Right forelimb (tissue), 1 donor: ENCODE measurements at places on chromosomes 11 and 22.

DNA sequence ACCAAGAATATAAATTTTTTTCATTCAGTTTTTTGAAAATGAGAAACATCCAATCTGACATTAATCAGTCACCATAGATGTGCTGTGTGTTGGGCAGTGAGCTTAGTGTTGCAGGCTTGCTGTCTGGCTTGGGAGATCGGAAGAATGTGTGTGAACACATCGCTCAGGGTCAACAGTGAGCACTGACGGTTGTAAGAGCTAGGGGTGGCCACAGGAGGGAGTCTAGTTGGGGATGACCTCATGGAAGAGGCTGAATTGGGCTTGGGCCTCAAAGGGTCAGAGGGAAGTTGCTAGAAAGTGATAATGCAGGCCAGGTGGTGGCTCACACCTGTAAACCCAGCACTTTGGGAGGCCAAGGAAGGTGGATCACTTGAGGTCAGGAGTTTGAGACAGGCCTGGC is 375.4 kb downstream of the DDX10 start:
- no peak for DNase-seq

- no peak for DNase-seq
Measured at GRCh38 chr11:9524001-9524400, 49.5 kb upstream of the WEE1 start.

- DNase-seq, result no peak
Measured at GRCh38 chr11:121467965-121468364, 15.2 kb upstream of the SORL1-AS1 start.

GRCh38 chr11:81129618-81130017 is 1604.0 kb downstream of the FAM181B start:
- DNase-seq, result no peak

DNA sequence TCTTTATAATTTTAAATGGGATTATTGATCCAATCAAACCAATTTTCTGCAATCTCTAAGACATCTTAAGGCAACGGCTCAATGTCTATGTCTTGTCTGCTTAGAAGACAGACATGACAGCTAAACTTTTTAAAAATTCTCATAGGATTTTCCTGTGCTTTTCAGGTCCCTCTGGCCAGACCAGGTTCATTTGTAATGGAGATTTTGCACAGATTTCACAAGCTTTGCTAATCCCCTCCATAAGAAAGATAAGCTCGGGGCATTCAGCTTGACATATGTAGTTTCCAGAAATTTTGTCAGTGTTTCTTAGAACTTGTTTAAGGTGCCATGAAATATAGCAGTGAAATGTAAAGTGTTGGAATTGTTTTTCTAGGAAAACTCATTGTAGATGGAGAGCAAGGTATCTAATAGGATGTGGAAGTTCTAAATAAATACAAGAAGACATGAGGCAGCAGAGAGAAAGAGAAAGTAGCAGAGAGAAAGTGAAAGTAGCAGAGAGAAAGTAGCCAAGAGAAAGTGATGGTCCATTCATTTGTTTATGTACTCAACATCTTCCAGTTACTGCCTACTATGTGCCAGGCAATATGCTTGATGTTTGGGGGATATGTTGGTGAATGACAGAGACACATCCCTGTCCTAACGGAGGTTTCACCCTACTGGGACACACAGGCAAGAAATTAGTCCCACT is 219.1 kb upstream of the ARHGAP42 start:
- DNase-seq, result no peak

DNA sequence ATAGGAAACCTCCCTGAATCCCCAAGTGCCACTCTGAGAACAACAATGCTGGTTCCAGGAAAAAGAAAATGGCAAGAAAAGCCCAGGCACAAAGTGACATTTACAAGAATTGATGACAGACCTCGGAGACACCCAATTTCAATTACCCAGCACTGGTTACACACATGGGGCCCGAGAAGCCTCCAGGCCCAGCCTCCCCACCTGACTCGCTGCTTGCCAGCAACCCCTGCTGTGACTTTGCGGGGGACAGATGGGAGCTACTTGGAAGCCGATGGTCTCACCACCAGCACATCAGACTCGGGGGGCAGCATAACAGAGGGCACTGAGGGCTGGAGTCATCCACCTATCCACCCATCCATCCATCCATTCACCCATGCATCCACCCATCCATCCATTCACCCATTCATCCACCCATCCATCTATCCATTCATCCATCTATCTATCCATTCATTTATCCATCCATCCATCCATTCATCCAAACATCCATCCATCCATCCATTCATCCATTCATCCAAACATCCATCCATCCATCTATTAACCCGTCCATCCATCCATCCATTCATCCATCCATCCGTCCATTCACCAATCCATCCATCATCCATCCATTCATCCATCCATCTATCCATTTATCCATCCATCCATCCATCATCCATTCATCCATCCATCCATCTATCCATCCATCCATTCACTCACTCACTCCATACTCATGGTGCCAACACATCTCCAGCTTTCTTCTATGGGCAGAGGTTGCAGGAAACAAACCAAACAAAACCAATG is 567.6 kb downstream of the BRD1 start:
- DNase-seq, result no peak

GRCh38 chr11:104531894-104532293 is 366.4 kb downstream of the CASP12 start:
- no peak for DNase-seq
